Fibroblast of the aortic adventitia (primary cell): ENCODE measurements at places on chromosomes 7 and 10. TPM values are rescaled to one million over a fixed set of nuclear protein-coding genes. Genes with fewer than 3 reads are reported as not detected.

Gene SHH
- total RNA-seq = 0.36 TPM in 1 of 2 replicates, not detected in the other

Gene CARD11
- under 0.01 and 0.08 TPM in 2 replicates for total RNA-seq

Gene HECW1
- total RNA-seq = 0.82 and 3.6 TPM in 2 replicates

Gene ATP5MK
- 159 and 387 TPM in 2 replicates for total RNA-seq

Gene LRRC17
- 95.6 and 131 TPM in 2 replicates for total RNA-seq

Gene ZDHHC16
- total RNA-seq = 24.9 and 45.5 TPM in 2 replicates

Gene GPAM
- total RNA-seq = 8.6 and 10.9 TPM in 2 replicates

Gene LRRC18
- total RNA-seq = not detected in 2 replicates

Gene ACBD7
- total RNA-seq = 0.99 TPM in 1 of 2 replicates, not detected in the other

Gene ATRNL1
- total RNA-seq = 1.9 and 7.3 TPM in 2 replicates

Gene PMS2
- total RNA-seq = 21.6 and 27.1 TPM in 2 replicates

Gene CLRN3
- total RNA-seq = not detected in 2 replicates

Gene MPP7
- 1.4 and 2.7 TPM in 2 replicates for total RNA-seq

Gene TWIST1
- 28.7 and 33.2 TPM in 2 replicates for total RNA-seq

Gene CALHM3
- not detected in 2 replicates for total RNA-seq
